ENCODE measurements at places on chromosomes 16 and 17. TPM values are rescaled to one million over a fixed set of nuclear protein-coding genes. Genes with fewer than 3 reads are reported as not detected.
A peak's percentile ranks its signal among the peaks of the same experiment; 100 is the strongest.

TAT gene
- total RNA-seq = not detected

DNA sequence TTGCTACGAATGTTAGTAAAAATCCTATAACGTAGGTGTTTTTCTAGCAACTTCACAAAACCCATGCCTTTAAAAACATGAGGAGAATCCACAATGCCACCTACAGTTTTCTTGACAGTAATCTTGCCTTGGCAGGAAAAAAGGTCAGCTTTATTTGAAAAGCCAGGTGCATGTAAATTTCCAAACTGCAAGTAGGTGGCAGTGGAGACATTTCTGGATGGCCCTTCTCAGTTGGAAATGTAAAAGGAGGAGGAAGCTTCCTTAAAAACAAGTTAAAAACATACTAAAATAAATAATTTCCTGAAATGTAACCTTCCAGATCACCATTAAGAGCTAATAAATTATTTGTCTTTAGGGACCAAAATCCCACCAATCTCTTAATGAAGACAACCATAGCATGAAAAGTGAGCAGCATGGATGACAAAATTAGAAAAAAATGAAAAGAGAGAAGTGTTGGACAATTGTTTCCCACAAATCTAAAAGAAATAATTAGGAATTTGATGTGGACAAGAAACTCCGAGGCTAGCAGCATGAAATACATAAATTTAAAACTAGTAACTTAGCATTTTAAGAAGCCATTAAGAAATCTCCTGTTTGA lies 152.2 kb downstream of the SNX11 start:
- no peak overlapping the region for H3K4me3 ChIP-seq
- no peaks in the 10 kb centered on the region for H3K4me1 ChIP-seq
- H3K27me3 ChIP-seq = peaks cover 3% of the 10 kb centered on the region
- no peak overlapping the region for H3K27ac ChIP-seq
- no peaks in the 10 kb centered on the region for H3K36me3 ChIP-seq
- no peak for DNase-seq

EME1 gene
- 1.3 TPM for total RNA-seq

GRCh38 chr16:89201439-89202377 lies 1.4 kb upstream of the SLC22A31 start:
- peaks cover 4% of the 10 kb centered on the region for H3K4me1 ChIP-seq
- peak; percentile 93 for DNase-seq
- H3K27me3 ChIP-seq = peaks cover 47% of the 10 kb centered on the region

- H3K4me3 ChIP-seq = no peak overlapping the region
- no peak overlapping the region for H3K27ac ChIP-seq
- H3K4me1 ChIP-seq = peaks cover 13% of the 10 kb centered on the region
- H3K27me3 ChIP-seq = no peaks in the 10 kb centered on the region
- no peaks in the 10 kb centered on the region for H3K36me3 ChIP-seq
These were observed 39.9 kb upstream of the ZC3H18 start for GRCh38 chr16:88530051-88530857.

DNA sequence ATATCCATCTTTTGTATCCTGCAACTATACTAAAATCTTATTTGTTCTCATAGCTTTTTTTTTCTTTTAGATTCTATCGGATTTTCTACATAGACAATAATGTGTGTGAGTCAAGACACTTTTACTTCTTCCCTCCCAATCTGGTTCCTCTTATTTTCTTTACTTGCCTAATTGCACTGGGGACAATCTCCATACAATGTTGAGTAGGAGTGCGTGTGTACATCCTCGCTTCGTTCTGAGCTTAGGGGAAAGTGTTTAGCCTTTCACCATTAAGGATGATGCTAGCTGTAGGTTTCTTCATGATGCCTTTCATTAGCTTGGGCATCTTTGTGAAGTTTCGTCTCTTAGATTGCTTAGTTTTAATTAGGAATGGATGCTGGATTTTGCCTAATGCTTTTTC lies 2.9 kb downstream of the SPATA32 start:
- H3K27me3 ChIP-seq = no peaks in the 10 kb centered on the region
- peaks cover 14% of the 10 kb centered on the region for H3K4me1 ChIP-seq
- H3K4me3 ChIP-seq = no peak overlapping the region
- peaks cover 2% of the 10 kb centered on the region for H3K36me3 ChIP-seq
- no peak overlapping the region for H3K27ac ChIP-seq

KRTAP2-3 gene
- not detected for total RNA-seq

DNA sequence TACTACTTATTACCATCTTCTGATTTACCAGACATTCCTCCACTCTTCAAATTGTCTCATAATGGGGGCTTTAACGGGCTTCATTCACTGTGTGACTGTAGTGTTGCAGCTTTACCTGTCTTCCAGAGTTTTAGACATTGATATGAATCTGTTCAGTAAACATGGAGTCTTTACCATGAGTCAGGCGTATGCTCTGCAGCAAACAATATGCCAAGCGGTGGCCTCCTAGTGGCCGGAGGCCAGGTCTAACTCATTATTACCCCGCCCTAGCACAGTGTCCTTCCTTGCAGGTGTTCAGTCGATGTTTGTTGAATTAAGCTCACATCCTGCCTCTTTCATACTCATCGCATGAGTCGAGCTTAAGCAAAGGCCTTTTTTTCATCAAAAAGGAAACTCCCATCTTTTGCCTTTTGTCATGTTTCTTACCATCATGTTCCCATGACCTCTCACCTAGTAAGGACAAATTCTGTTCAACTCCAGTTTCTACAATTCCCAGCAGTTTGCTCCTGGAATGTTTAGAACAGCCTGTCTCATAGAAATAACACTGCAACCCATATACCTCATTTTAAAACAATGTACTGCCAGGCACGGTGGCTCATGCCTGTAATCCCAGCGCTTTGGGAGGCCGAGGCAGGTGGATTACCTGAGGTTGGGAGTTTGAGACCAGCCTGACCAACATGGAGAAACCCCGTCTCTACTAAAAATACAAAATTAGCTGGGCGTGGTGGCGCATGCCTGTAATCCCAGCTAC lies 39.4 kb downstream of the TUBD1 start:
- H3K36me3 ChIP-seq = no peaks in the 10 kb centered on the region
- no peaks in the 10 kb centered on the region for H3K27me3 ChIP-seq
- DNase-seq = no peak

C16orf95 gene
- 3.0 TPM for total RNA-seq

DNA sequence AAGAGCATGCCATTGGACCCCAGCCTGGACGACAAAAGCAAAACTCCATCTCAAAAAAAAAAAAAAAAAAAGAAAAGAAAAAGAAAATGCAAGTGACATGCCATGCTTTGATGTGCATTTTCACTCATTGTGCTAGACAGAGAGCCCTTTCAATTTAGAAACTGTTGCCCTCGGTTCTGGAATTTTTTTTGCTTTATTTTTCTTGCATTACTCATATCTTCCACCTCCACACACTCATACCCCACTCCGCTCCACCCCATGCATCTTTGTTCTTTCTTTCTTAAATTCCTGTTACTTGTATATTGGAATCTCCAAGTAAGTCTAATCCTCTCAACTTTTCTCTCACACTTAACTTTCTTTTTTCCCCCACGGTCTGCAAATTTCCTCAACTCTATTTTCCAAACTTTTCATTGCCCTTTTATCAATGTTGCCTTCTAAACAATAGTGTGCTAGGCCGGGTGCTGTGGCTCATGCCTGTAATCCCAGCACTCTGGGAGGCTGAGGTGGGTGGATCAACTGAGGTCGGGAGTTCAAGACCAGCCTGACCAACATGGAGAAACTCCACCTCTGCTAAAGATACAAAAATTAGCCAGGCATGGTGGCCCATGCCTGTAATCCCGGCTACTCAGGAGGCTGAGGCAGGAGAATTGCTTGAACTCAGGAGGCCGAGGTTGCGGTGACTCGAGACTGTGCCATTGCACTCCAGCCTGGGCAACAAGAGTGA lies 16.8 kb upstream of the SUZ12 start:
- no peaks in the 10 kb centered on the region for H3K36me3 ChIP-seq
- H3K27me3 ChIP-seq = peaks cover 29% of the 10 kb centered on the region
- H3K4me3 ChIP-seq = no peak overlapping the region
- peak; percentile 18 for DNase-seq
- no peaks in the 10 kb centered on the region for H3K4me1 ChIP-seq

DNA sequence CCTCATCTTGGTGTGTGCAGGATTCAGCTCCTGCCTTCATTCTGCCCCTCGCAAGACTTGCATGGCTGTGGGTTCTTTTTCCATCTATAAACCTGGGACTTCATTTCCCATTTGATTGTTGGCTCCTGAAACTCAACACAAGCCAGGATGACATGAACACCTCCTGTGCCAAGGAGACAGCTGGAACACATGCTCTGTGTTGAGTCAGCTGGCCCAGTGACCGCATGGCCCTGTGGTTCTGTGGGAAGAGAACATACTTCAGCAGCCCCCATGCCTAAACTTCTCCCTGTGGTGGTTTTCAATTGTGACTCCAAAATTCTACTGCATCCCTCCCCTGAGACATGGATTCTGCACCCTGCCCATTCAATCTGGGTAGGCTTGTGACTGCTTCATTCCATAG lies 57.9 kb upstream of the FOXF1 start:
- H3K27me3 ChIP-seq = no peaks in the 10 kb centered on the region
- H3K4me3 ChIP-seq = no peak overlapping the region
- no peaks in the 10 kb centered on the region for H3K36me3 ChIP-seq
- H3K4me1 ChIP-seq = no peaks in the 10 kb centered on the region

KIAA0513 gene
- 21.7 TPM for total RNA-seq

AATK gene
- 72.5 TPM for total RNA-seq

- H3K27me3 ChIP-seq = no peaks in the 10 kb centered on the region
- no peaks in the 10 kb centered on the region for H3K4me1 ChIP-seq
- no peaks in the 10 kb centered on the region for H3K36me3 ChIP-seq
- H3K4me3 ChIP-seq = no peak overlapping the region
These were observed 1597.3 kb downstream of the CDH8 start for GRCh38 chr16:60438894-60439293.

- peak overlapping the region; percentile 37 for H3K4me3 ChIP-seq
- no peaks in the 10 kb centered on the region for H3K36me3 ChIP-seq
- H3K4me1 ChIP-seq = peaks cover 41% of the 10 kb centered on the region
- peaks cover 59% of the 10 kb centered on the region for H3K27me3 ChIP-seq
These were observed 51.3 kb upstream of the AMZ2 start for GRCh38 chr17:68196394-68197090.

Measured in upper lobe of right lung (tissue), 1 donor.